ENCODE measurements at places on chromosomes 6 and 20.
A peak's percentile ranks its signal among the peaks of the same experiment; 100 is the strongest.

GRCh38 chr20:62643521-62644043 lies 1.3 kb downstream of the SLCO4A1 start:
- no peak for DNase-seq

- no peak for DNase-seq
These were observed 16.3 kb downstream of the ORC3 start for GRCh38 chr6:87606199-87606598.

DNA sequence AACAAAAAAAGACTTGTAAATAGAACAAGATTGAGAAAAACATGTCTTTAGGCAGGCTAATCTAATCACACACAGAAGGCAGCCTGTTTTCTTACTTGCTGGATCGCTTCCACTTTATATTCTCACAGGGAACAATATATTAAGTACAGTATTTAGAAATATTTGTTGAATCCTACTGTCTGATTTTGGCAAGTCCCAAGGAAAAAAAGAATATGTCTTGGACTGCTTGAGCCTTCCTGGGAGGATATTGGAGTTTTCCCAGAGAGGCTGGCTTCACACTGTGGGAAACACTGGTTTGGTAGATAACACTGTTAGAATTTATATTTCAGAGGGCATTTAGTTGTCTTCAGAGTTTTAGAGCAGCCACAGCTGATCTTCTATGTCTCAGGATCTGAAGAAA lies 229.7 kb downstream of the PRL start:
- DNase-seq = no peak

DNA sequence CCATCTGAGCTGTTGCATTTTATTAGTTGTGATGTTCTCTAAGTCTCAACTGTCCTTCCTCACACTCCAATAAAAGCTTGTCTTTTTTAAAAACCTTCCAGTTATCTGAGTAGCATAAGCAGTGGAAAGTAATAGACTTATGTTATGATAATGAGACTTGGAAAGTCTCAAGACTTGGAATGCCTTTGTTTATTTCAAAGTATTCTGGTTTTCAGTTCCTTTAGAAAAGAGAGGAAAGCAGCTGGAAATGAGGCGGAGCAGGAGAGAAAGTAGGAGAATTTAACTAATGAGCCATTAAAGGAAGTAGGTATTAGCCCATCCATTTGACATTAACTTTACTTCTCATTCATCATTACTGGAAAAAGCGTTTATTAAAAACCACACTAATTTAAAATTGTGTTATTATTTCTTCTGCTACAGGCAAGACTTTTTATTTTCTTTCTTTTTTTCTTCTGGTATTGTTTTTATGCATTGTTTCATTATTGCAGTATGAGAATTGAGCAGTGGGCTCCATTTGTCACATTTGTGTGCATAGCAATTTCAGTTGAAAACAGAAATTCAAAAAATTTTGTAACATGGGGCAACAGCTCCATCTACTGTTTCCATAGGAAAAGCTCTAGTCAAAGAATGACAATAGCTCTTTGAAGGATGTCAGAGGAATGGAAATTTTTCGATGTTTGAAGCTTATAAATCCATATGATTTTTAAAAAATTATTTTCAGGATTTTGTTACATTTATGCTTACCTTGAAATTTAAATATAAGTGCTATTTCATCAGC lies 194.8 kb downstream of the COL9A1 start:
- peak; percentile 72 for DNase-seq

- no peak for DNase-seq
These were observed 12.2 kb upstream of the MANBAL start for GRCh38 chr20:37277253-37277593.

GRCh38 chr6:36508532-36508931 lies 38.7 kb downstream of the STK38 start:
- DNase-seq = no peak

DNA sequence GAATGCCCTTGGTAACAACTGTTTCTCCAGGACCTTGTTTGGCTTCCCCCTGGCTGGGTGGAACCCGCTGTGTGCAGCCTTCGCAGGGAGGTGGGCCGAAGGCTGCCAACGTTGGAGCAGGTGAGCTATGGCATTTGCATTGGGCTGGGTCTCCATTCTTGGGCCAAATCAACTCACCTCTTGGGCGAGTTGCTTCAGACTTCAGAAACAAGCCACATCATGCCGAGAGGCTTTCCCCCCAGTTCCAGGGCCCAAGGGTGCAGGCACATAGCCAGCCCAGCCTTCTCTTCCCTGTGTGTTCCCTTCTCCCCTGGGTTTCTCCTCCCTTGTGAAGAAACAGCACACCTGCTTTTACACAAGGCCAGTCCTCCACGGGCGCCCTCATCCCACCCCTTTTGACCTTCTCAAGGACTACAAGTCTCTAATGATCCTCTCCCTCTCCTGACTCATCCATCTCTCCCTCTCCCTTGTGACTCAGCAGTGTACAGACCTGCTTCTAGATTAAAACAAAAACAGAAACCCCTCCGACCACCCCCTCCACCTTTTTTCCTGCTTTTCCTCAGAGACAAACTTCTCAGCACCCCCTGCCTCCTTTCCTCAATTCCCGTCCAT lies 41.6 kb downstream of the FAM209B start:
- DNase-seq = peak; percentile 7

GRCh38 chr6:146914489-146915483 lies 289.4 kb upstream of the STXBP5 start:
- peak; percentile 97 for DNase-seq

- DNase-seq = no peak
These were observed 6.2 kb upstream of the GCM1 start for GRCh38 chr6:53154794-53155193.

All from cardiac fibroblast (primary cell).